ENCODE measurements at places on chromosomes 7 and 10.

- no peak for DNase-seq
These were observed 21.9 kb downstream of the ATXN7L1 start for GRCh38 chr7:105854498-105854897.

GRCh38 chr10:17616403-17617030, 657 bp downstream of the HACD1 start:
- peak; percentile 83 for DNase-seq

DNA sequence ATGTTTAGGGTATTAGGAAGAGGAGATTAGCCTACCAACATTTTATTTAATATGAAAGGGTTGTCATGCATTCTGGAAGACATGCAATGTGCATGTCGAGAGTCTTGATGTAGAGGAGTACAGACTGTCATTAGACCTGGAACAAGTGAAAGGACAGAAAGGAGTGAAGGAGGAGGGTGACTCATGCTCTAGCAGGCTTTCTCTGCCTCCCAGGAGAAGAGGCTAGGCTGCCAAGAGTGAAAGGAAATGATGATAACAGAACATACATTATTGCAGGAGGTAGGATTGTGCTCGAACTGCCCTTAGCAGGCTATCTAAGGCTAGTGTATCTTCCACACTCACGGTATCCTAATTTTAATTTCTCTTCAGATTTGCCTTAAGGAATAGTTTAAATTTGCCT, 228.8 kb downstream of the EXOC4 start:
- no peak for DNase-seq

GRCh38 chr7:6453734-6454133, 6.0 kb upstream of the DAGLB start:
- DNase-seq, result no peak

GRCh38 chr10:93760490-93760889, 2.8 kb downstream of the LGI1 start:
- peak; percentile 39 for DNase-seq

GRCh38 chr7:98210513-98211220, 572 bp upstream of the BHLHA15 start:
- DNase-seq, result peak; percentile 75

GRCh38 chr10:60182691-60183090, 207.0 kb downstream of the ANK3 start:
- no peak for DNase-seq

DNA sequence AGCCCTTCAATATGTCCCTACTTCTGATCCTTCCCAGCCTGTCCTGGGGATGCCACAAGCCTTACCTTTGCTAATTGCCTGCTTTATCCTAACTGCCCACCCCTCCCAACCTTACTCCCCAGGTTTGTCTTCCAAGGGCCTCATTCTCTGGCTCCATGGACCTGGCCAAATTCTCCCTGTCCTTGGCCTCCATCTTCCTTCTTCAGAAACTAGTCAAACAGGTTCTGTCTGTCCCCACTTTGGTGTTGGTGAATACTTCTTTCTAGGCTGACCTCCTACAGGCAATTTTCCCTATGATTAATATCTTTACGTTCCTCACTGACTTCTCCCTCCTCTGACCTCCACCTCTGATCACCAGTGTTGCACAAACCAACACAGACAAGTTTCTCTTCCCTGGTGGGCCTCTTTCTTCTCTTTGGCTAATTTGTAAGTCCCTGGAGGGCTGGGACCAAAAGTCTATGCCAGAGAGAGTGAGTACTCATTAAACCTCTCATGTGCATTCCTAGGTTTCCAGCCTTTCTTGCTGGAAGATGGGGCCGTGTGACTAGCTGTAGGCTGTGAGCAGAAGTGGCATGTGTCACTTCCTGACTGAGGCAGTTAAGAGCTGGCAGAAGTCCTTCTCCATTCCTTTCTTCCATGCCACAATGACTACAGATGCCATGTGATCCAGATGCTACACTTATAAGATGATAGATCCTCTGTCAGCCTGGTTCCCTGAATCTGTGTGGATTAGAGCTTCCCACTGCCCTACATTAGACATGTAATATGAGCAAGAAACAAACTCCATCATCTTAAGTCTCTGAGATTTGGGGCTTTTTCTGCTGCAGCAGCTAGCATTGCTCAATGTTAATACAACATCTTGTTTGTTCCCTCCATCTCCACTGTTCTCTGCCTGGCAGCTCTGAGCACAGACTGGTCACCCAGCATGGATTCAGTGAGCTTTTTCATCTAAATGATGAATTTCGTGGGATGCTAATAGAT, 382.7 kb downstream of the RPS24 start:
- DNase-seq, result no peak

DNA sequence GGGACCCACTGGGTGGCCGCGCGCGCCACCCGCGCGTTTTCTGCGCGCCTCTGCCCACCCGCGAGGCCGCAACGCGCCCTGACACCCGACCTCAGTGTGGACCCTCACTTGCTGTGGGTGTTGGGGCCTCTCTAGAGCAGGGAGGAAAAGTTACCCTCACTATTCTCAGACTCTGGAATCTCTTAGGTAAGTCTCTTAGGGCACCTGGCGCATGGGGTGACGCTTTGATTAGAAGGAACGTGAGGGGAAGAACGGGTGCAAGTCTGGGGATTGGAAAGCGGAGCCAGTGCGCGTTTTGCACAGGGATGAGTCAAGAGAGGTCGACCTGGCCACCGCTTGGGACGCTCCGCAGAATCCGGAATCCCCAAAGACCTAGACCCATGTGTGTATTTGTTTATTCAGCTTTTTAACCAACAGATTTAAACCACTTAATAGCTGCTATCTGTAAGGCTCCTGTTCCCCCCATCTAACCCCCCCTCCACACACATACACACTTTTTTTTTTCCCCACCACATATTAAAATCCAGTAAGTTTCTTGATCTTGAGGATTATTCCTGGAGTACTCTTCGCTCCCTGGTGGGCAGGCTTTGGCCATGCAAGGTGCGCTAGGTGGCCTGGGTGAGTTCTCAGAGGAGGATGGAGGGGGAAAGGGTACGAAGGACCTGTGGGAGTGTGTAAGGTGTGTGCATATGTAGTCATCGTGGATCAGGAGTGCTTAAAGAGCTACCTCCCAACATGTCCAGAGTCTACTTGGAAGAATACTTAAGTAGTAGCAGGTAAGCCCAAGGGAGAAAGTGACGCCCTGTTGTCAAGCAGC, 169.1 kb upstream of the PPP1R3A start:
- DNase-seq, result peak; percentile 46

DNA sequence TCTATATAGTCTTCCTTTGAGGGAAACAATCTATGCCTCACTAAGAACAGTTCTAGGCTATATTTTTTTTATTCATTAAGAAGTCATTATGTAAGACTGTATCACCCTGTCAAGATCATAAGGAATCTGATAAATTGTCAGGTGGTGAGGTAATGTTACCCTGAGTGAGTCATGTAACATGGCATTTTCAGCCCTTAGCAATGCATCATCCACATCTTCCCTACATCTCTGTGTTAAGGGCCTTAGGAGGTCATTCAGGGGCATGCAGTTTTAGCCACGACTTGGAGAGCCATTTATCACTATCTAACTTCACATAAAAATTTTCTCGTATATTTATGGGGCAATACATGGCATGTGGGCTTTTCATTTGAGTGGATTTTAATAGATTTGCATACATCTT, 924.5 kb upstream of the MBL2 start:
- no peak for DNase-seq

DNA sequence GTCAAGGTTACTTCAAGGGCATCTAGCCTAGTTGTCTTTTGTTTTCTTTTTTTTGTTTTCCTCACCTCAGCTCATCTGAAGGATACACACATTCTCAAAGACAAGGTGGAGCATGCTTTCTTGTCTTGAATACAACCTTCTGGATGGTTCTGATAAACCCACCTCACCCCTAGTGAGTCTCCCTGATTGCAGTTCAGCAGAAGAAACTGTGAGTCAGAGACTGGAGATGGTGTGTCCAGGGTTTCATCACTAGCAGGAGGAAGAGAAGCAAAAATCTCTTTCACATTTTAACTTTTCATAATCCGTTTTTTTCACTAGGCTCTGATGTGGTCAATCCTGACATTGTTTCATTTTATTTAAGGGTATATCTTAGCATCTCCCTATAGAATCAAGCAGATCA, 143.0 kb upstream of the NRBF2 start:
- DNase-seq, result no peak

GRCh38 chr10:16845248-16845647, 28.0 kb upstream of the RSU1 start:
- no peak for DNase-seq

DNA sequence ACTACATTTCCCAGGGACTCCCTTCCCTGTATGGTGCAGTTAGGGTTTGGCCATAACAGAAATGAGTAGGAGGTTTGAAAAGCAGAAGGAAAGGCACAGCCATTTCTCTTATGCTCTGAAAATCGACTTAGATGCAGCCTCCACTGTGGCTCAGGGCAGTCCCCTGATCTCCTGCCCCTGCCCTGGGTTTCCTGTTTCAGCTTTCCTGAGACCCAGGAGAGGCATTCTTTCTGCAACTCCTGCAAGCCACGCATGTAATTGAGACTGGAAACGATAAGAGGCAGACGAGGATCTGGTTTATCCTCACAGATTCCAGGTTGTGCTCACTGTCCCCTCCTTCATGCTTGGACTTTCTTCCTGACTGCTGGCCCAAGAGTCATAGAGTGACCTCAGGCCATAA, 461.2 kb upstream of the VSTM2A start:
- no peak for DNase-seq

DNA sequence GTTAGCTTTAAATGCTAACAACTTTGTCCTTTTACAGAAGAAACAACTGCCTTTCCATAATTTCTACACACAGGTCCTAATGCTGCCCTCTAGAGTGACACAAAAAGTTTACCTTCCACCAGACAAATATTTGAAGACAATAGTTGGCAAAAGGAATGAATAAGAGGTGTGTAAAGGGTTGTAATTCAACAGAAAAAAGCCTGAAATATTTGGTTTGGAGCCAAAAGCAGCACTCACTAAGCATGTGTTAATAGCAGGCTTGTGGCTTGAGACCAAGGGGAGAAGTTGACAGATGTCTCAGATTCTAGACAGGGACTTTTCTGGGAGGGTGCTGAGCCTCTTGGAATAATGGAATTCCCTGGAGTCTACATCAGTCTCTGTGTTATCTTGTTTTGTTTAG, 156.2 kb upstream of the GALNT17 start:
- DNase-seq, result no peak

DNA sequence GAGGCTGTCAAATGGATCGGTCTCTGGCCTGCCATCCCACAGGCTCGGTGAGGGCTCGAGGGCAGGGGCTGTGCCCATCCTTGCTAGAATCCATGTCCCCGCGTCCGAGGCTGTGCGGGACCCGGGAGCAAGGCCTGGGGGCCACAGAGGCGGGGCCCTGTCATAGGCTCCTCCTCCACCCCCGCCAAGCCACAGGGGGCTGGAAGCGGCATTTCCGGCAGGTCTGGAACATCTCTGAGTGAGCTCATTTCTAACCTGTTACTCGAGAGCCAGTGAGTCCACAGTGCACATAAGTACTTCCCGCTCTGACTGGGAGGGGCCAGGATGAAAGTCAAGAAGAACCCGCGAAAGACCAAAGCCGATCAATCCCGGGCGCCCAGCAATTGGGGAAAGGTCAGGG, 57.6 kb downstream of the NKX6-2 start:
- DNase-seq, result no peak

- no peak for DNase-seq
These were observed 18.2 kb upstream of the HECTD2 start for GRCh38 chr10:91391920-91392319.

GRCh38 chr10:12484941-12485805, 135.8 kb downstream of the CAMK1D start:
- DNase-seq, result no peak

- DNase-seq, result no peak
These were observed 5.5 kb downstream of the MYH16 start for GRCh38 chr7:99278180-99278579.

- no peak for DNase-seq
These were observed 217.8 kb upstream of the HPS1 start for GRCh38 chr10:98664329-98665042.

DNA sequence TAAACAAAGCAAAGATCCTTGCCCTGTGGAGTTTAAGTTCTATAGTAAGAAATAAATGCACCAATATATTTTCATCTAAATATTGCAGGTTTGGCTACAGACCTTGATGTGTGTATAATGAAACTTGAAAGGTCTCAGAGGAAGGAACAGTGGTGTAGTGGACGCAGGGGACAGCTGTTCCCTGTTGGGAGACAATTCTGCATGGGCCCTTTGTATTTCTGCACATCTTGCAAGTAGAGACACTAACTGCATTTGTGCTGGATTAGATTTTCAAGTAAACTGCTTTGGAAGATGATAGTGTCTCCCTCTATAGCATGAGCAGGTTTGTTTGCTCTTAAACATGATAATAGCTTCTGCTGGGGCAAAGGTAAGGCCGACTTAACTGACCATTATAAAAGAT, 57.5 kb upstream of the FAM133B start:
- no peak for DNase-seq

- no peak for DNase-seq
These were observed 7.8 kb downstream of the ABLIM1 start for GRCh38 chr10:114650266-114650665.

DNA sequence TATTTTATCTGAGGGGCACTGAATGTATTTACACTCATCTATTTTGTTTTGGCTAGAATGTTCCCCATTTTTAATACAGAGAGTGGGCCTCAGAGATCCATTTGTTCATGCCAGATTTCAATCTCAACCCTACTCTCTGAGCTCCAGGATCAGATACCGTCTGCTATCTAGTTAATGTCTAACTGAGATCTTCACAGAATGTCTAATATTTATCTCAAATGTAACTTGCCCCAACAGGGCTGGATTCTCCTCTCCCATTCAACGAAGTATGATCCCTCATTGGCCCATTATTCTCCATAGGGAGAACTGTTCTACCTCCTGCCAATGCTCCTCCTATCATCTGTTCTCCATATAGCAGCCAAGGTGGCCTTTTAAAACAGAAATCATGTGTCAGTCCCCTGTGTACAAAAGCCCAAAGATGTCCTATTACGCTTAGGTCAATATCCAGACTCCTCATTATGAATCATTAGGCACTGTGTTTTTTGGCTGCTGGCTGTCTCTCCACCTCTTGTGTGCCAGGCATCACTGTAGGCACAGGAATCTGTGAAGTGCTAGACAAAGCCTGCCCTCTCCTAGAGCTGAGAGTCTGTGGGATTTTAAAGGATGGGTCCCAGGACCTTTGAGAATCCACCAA, 169.3 kb upstream of the AGK start:
- DNase-seq, result no peak

- DNase-seq, result no peak
These were observed 114.7 kb upstream of the ADCY1 start for GRCh38 chr7:45459476-45459875.

DNA sequence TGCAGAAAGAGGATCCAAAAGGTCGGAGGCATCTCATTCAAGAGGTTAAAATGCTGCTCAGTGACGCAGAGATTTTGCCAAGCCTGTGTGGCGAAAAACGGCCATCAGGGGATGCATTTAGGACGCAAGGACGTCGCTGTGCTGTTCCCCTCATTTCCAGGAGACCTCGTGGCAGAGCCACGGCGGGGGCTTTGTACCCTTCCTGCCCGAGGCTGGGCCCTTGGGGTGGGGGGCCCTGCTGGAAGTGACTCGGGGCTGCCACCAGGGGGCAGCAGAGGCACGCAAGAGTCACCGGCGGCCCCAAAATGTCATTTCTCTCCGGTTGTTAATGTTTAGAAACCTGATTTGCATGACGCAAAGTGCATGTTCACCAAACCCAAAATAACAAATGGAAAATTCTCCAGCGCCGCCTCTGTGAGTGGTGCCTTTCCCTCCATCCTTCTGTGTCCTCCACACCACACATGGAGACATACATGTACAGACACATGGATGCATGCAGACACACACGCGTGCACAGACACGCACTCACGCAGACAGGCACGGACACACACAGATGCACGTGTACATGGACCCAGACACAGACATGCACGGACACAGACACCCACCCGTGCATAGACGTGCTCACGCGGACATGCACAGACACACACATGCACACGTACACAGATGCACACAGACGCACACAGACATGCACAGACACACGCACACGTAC, 51.0 kb upstream of the NKX6-2 start:
- DNase-seq, result peak; percentile 71

Data from ecto neural progenitor cell (in vitro differentiated cells).